Choroid plexus epithelial cell (primary cell): ENCODE measurements at places on chromosomes 5 and 9.

GRCh38 chr9:114409103-114409780, 21.5 kb upstream of the AKNA start:
- peak; percentile 56 for DNase-seq

GRCh38 chr5:37494756-37495155, 115.6 kb downstream of the WDR70 start:
- no peak for DNase-seq

- DNase-seq, result no peak
Observed at GRCh38 chr9:100419166-100419565, 7.8 kb upstream of the MSANTD3 start.

DNA sequence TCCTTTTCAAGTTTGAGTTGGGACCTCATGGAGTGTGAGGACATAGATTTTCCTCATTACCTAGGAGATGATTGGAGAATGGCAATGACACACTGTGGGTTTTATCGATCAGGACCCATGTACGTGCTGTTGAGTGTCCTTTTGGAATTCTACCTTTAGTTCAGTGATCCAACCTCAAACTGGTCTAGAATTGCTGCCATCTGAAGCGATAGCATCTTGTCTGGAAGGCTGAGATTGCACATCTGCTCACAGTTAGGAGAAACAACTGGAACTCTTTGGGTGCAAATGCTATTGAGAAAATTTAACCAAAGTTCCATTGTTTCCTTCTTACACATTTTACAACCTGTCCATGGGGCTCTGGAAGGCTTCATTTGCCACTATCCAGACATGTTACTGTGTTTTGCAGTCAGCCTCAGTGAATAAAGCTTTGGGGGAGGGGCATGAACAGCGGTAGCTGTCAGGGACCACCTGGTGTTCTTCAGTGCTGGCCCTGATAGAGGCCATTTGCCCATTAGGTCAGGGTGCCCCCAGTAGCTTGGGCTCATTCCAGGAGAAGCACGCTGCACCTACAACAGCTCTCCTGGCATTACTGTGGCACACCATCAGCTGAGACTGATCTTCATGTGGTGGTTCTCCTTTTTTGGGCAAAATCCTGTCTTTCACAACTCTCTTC, 123.1 kb downstream of the PDE8B start:
- no peak for DNase-seq

DNA sequence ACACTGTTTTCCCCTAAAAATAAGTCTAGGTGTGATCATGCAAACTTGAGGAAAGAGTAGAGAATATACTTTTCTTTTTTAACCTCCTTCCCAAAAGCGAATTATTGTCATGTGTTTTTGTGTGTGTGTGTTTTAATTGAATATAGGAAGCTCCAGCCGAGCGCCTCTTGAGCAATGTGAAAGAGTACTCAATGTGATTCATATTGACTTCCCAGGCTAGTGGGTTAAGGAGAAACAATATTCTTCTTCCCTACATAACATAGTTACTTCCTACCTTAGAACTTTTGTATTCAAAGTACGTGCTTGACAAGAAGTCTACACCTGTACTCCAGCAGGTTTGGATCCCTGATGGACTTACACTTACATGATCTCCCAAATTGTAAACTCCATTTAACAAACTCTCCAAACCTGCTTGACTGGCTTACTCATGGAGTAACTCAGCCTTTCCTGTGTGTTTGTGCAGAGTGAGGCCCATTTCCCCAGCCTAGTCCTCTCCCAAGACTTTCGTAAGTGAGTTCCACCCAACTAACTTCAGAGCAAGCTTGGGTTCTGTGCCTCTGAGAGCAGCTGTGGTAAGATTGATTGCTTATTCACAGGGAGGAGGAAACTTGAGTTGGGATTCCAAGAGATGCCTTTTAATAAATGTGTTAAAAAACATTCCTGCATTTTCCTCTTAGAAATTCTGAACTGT, 9.3 kb downstream of the SLC28A3 start:
- no peak for DNase-seq

- peak; percentile 71 for DNase-seq
Observed at GRCh38 chr9:86494644-86495111, 140.5 kb upstream of the TUT7 start.

- DNase-seq, result no peak
Observed at GRCh38 chr9:122336866-122337555, 33.8 kb upstream of the PTGS1 start.

- DNase-seq, result no peak
Observed at GRCh38 chr9:81621118-81621517, 68.2 kb downstream of the TLE1 start.

GRCh38 chr9:489198-490197, 274.8 kb downstream of the DOCK8 start:
- DNase-seq, result no peak

GRCh38 chr9:84600739-84601138, 68.8 kb upstream of the NTRK2 start:
- no peak for DNase-seq

GRCh38 chr9:127874301-127875221, 2.9 kb downstream of the AK1 start:
- no peak for DNase-seq

DNA sequence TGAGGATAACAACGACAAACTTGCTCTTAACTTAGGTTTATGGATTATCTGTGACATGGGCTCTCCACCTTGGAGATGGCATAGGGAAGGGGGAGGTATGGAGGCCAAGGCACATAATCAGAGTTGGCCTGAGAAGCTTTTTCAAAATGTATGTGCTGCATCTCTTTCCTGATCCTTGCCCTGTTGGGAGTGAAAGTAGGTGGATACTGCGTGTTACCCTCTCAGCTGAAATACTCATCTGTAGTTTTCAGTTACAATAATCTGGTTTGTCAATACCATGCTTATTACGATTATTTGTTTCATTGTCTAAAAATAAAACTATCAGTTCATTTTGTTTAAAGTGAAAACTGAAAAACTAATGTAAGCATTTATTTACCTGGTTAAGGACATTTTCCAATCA, 86.7 kb downstream of the SLC44A1 start:
- no peak for DNase-seq

DNA sequence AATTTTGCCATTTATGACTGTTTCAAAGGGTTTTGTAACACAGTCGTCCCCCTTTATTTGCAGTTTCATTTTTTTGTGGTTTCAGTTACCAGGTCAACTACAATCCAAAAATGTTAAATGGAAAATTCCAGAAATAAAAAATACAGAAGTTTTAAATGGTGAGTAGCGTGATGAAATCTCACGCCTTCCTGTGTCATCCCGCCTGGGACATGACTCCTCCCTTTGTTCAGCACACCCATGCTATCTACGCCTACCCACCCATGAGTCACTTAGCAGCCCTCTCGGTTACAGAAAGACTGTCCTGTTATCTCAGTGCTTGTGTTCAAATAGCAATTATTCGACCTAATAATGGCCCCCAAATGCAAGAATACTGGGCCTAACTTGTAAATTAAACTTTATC, 765.3 kb upstream of the ADAMTS16 start:
- DNase-seq, result no peak

DNA sequence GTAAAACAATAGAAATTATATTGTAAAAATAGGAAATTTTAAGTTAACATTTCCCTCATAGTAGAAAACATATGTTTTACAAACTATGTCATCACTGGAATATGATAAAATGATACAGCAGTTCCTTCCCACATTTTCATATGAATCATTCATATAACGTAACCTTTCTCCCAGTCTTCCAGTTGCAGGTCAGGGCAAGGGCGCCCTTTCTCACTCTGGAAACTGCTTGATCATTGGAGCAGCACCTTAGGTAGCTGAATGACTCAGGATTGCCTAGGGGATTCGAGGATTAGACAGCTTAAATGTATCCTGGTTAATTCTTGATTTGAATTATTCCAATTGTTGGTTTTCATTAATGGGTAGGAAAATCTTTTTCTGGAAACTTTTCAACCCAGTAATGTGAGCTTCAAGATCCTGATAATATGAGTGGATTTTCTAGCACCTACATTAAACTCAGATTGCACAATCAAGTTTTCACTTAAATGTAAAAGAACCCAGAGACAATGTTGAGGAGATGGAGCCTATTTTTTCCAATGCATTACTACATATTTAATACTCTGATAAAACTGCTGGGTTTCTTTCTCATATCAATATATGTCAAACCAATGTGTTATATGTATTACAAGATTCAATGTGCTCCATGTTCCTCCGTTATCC, 32.6 kb upstream of the ANXA1 start:
- DNase-seq, result peak; percentile 63

- peak; percentile 4 for DNase-seq
Observed at GRCh38 chr5:168612996-168613395, 33.8 kb upstream of the PANK3 start.

DNA sequence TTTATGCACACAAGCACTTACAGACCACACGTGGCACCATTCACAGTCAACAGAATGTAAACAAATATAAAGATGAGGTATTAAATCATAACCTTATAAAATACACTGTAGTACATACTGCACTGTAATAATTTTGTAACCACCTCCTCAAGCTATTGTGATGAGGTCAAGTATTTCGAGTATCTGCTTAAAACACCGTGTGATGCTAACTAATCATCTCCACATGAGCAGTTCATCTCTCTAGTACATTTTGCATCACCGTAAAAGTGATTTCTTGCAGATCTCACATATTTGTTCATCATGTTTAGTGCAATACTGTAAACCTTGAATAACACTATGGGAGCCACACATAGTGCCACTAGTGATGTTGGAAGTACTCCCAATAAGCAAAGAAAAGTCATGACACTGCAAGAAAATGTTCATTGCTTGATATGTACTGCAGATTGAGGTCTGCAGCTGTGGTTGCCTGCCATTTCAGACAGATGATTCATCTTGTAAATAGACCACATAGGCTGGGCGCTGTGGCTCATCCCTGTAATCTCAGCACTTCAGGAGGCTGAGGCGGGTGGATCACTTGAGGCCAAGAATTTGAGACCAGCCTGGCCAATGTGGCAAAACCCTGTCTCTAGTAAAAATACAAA, 44.3 kb downstream of the FOXB2 start:
- DNase-seq, result peak; percentile 73

DNA sequence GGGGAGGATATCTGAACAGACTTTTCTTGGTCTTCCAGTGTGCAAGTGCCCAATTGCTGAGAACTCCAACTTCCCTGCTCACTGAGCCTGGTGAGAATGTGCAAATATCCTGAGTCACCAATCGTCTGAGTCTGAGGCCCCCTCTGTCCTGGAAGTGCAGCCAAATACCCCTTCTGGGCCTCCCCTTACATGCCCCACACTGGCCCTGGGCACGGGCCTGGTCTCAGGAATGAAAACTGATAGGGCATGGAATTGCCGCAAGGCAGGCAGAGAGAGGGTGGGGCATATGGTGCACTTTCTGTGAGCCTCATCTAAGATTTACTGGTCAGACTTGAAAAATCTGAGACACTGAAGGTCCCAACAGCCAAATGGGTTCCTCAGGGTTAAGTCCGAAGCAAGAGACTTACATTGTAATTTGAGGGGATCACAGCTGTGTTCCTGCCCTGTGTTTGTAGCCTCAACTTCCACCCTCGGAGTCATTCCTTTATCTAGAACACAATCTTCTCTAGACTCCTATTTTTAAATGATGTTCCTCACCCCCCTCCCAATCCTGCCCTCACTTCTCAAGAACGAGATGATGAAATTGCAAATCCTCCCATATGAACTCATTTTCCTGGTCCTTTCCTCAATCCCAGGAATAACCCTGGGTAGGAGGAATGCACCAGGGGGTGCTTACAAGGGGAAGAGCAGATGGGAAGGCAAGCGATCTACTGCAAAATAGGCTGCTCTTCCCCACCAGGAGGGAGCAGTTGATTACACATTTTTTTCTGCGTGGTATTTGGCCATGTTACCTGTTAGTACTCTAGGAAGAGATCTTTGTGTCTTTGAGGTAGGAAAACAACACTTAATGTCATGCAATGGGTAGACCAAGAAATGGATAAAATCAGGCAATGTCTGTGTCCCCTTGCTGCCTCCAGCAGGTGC, 34.6 kb upstream of the ARHGAP26 start:
- DNase-seq, result no peak

DNA sequence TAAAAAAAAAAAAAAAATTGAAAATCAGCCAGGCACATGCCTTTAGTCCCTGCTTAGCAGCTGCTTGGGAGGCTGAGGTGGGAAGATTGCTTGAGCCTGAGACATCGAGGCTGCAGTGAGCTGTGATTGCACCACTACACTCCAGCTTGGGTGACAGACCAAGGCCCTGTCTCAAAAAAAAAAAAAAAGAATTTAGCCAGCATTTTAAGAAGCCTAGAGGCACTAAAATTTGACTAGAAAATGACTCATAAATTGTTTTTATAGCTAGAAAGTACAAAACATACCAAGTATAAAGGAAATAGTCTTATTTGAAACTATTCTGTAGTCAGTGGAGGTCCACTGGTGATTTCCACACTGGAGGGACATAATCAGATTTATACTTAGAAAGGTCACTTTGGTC, 17.5 kb downstream of the LRRC70 start:
- no peak for DNase-seq

DNA sequence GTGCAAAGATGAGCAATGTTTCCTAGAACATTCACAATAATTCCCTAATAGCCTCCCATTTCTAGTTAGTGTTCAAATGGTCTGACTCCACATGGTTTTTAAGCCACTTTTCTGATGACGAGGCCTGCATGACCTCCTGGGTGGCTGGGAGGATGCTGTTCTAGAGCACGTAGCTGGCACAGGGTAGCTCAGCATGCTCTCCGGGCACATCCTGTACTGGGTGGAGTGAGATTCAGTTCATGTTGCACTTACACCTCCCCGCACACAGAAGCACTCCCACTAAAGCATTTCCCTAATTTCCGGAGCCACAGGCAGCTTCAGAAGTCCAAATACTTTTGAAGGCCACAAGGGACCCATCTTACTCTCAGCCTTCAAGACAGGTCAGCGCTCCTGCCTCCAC, 159.8 kb upstream of the LHFPL2 start:
- DNase-seq, result peak; percentile 75

DNA sequence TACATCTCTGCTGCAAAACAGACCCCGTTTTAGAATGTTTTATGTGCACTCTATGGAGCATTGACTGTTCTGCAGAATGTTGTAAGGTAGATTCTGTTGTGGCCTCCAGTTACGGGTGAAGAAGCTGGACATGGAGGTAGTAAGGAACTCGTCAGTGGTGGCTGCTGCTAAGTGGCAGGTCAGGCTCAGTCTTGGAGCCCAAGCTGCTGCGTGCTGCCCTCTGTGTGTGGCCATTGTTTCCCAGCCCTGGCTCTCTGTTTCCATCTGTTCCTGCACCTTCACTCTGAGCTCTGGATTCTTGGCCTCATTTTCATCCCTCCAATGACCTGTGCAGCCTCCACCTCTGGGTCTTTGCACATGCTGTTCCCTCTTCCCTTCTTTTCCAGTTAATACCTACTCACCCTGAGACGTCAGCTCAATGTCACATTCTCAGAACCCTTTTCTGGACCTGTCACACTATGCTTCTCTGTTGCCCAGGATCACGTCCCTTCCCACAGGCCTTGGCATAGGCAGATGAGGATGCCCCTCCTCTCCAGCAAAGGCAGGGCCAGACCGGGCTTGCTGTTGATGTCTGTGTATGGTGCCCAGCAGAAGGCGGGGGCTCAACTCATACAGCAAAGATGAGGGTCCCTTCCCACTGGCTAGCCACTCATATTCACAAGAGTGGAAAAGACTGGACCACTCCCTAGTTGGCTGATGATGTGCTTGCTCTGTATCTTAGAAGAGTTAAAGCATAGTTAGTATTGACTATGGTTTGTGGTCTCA, 97.6 kb downstream of the TENT4A start:
- no peak for DNase-seq
